Transverse colon (tissue), 4 donors: ENCODE measurements at places on chromosomes 2 and 18.

GRCh38 chr18:75874401-75875089 lies 447.0 kb upstream of the SMIM21 start:
- DNase-seq, result no peak

DNA sequence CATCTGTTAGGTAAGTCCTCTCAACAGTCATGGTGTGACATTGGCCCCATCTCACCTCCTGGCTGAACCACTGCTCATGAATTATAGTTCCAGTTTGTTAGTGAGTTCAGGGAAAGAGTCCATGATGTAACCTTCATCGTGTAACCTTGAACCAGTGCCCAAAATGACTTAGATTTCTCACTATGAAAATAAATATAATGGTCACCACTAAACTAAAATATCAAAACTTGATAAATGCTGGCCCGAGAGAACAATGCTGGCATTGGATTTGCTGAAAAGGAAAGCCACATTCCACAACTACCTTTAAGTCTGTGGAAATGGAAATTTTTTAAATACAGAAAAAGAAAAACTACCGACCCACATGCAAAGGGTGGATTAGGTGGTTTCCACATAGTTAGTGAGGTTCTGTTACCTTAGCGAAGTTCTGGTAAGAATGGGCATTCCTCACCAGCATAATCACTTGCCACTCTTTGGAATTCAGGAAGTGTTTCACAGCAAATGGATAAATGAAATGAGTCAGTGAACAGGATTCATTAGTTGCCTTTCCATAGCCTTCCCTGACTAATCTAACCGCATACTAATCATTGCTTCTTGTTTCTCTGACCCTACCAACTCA lies 133.9 kb upstream of the CTAGE1 start:
- DNase-seq, result no peak

DNA sequence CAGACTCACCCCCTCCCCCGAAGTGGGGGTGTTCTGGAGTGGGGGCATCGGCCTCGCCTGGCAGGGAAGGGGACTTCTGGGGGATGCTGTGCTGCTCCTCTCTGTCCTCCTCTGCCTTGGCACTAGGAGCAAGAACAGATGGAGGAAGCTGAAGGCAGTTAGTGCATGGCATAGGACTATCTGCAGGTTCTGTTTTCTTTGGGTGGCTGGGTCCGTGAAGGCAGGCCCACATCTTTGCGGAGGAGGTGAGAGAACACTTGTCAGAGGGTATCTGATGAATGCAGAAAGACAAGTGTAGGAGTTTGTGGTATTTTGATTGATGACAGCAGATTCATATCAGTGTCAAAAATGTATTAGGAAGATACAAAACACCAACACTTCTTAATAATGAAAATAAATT lies 411.4 kb downstream of the TSN start:
- DNase-seq, result no peak

DNA sequence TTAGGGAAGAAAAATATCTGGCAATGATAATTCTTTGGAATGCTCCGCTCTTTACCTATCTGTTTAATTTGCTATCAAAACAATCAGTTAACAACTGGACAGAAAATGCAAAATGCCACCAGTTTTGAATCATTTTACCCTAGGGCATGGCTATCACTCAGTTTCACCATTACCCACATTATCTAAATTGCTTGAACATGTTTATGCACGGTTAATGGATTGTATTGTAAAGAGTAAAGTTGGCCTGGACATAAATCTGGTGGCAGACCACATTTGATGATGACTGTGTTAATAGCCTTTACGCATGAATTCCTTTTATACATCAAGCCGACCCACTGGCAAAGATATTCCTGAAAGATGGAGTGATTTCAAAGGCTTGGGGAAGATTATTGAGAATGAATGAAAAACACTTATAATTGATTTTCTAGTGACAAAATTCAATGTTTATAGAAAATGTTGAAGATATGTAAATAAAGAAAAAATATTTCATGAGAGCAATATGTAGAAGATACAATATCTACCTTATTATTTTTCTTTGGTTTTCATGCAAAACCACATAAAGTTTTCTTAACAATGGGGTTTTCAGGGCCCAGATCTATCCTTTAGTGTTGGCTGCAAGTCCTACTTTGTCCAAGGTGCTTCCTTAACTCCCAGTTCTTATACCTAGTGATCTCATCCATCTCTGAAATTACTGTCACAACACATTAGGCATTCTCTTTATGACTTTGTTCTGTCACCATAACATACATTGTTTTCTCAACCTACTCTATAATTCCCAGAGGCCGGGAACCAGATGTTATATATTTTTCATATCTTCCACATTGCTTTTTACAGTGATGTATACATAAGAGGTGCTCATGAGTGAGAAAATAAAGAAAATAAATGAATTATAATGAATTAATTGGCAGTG lies 265.1 kb downstream of the RIT2 start:
- DNase-seq, result no peak
